ENCODE measurements at places on chromosomes 5 and 9.

DNA sequence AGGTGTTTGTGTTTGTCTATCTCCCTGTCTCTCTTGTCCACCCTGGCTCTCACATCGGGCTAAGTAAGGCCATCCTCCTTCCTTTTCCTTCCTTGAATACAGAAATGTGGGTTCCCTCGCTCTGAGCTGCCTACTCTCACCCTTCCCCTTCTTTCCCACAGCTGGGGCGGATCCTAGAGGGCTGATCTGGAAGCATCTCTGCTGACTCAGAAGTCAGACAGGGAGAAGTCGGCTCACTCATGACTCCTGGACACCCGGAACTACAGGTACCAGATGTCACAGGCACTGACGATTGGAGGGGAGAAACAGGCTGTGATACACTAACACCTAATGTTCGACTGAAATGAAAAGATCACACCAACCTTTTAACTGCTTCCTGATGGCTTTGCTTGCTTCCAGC lies 41.3 kb downstream of the PTPN3 start:
- DNase-seq, result no peak

GRCh38 chr9:109086221-109086620 lies 33.5 kb downstream of the TMEM245 start:
- no peak for DNase-seq

- DNase-seq, result no peak
Measured at GRCh38 chr9:117739624-117740347, 35.6 kb downstream of the TLR4 start.

- DNase-seq, result no peak
Measured at GRCh38 chr5:14201325-14202045, 58.3 kb downstream of the TRIO start.

DNA sequence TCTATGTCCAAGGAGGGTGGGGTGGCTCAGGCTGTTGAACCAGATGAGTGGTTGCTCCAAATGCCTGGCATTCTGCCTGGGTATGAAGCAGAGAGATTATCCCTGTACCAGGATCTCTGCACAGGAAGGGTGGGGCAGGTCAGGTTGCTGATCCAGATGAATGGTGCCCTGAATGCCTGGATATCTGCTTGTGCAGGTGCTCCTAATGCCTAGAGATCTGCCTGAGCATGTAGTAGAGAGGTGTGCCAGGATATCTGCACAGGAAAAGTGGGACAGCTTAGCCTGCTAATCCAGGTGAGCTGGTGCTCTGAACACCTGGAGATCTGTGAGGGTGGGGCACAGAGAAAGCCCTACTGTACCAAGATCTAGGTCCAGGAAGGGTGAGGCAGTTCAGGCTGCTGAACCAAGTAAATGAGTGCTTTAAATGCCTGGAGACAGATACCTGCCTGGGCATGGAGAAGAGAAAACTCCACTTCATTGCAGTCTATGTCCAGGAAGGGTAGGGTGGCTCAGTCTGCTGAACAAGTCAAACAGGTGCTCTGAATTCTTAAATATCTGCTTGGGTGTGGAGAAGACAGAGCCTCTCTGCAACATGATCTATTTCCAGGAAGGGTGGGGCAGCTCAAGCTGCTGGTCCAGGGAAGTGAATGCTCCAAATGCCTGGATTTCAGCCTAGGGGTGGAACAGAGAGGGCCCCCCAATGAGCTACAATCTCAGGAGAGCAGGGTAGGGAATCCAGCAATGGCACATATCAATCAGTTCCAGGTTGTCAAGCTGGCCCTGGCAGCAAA lies 189.4 kb upstream of the DMRTA1 start:
- no peak for DNase-seq

DNA sequence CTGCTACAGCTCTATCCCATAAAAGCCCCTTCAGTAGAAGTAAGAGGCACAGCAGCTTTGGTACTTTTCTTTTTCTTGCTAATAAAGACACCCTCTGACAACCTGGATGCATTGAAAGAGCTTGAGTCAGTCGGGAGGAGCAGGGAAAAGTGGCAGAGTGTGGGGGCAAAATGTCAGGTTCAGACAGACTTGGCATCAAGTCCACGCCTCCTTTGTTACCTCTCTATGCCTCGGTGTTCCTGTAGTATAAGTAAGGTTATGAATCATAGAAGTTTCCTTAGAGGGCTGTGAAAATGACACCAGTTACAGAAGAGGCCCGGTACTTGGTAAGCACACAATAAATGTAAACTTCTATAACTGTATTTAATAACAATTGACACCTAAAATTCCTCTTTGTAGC lies 133.9 kb downstream of the ESM1 start:
- no peak for DNase-seq

DNA sequence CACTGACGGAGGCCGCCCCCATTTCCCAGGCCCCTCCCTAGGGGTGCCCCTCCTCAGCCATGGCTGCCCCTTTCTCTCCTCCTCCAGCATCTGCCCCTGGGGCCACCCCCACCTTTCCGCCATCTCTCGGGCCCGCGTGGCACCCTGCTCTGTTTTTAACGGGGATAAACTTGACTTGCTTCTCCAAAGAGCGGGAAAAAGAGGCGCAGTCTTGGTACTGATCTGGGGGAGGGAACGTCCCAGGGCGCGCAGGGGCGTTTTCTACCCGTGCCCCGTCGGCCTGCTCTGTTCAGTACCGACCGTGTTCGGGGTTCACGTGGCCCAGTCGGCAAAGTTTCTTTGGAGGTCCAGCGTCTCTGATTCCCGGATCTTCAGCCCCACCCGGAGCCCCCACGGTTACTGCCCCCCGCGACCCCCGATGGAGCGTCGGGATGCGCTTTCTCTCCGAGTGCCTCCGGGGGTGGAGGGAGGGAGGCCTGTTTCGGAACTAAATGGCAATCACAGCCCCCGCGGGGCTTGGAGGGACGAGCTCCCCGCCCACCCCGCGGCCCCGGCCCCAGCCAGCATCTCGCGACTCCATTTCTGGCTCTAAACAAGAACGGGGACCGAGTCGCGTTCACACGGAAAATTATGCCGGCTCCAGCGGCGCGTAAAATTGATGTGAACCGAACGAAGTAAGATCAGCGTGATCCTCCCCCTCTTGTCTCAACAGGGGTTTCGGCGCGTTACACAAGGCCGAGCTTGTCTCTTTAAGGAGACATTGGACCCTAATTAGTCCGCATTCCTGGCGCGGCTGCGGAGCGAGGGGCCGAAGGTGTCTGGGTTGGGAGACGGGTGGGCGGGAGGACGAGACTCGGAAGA lies 1.1 kb upstream of the TLE4 start:
- DNase-seq, result peak; percentile 30

DNA sequence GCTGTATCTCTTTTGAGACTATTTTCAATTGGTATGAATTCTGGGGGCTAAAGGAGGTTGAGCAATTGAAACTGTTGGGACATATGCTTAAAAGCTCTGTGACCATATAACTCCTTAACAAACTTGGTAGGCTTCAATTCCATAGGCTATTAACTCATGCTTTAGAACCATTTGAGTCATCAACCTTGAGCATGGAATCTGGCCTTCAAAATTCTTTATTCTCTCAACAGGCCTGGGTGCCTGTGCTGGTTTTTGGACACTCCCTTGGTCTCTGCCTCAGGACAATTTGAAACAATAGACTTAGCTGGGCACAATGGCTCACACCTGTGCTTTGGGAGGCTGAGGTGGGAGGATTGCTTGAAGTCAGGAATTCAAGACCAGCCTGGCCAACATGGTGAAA lies 61.4 kb upstream of the EPB41L4A start:
- DNase-seq, result no peak

- no peak for DNase-seq
Measured at GRCh38 chr5:150393096-150393645, 19.5 kb downstream of the CD74 start.

DNA sequence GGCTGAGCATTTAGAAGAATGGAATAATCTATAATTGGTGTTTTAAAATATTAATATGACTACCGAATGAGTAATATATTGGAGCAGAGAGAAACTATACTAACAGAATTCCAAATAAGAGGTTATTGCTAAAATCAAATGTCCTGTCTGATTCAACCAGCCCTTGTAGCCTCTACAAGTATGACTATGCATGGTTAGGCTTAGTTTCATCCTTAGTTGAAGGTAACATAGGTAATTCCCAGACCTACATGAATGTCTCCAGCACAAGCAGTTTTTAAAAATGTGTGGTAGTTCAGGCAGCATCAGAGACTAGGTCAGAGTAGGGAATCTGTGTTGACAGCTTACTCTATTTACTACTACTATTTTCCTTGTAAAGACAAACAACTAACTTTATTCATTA lies 51.7 kb upstream of the SLC27A6 start:
- no peak for DNase-seq

GRCh38 chr9:18466101-18466500 lies 7.9 kb upstream of the ADAMTSL1 start:
- DNase-seq, result no peak

GRCh38 chr5:65873181-65873750 lies 53.1 kb upstream of the ERBIN start:
- DNase-seq, result no peak

DNA sequence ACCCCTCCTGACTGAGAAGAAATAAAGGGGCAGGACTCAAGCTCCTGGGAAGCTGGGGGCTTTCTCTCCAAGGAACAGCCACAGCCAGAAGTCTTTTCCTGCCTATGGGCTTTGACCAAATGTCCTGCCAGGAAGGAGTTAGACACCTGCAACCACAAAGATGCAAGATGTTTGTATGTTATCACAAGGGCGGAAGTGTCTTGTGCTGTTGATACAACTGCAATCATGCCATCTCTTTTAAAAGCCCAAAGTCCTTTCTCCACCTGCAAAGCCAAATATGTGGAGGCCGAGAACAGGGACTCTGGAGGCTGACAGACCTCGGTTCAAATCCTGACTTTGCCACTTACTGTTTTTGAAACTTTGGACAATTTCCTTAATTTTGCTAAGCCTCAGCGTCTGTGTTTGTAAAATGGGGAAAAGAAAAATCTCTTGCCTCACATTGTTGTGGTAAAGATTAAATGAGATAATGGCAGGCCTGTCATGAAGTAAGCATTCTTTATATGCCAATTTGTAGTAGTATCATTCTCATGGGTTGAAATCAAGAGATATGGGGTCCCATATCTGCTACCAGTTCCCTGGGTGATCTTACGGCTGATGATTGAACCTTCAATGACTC lies 17.0 kb downstream of the HRH2 start:
- no peak for DNase-seq

DNA sequence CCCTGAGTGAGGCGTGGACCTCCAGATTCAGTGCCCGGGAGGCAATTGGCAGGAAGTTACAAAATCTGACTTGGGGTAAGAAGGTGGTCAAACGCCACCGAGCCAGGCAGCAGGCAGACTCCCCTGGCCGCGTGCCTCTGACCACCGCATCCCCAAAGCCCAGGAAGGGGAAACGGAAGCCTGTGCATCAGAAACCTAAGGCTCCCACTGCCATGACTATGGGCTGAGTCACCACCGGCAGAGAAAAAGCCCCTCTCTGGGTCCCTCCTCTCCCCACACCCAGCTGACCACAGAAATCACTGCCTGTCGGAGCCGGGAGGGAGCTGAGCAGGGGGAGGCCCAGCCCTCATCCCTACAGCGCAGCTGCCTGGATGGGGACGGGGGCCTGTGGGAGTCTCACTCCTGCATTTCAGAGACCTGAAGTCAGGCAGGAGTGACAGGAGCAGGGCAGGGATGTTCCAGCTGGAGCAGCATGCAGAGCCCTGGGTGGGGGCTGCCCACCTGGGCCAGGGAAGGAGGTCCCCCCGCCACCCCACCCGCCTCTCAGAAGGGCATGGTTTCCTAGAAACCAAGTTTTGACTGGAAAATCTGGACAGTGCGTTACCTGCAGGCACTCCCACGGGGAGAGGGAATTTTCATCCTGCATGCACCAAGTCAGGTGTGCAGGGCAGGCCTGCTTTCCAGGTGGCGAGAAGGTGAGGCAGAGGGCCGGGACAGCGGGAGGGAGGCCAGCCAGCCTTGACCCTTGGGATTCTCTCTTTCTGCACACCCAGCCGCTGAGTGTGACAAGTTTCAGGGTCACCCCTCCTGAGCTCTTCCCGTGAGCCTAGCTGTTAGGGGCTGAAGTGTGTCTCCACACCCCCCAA lies 68.2 kb downstream of the LRSAM1 start:
- DNase-seq, result peak; percentile 38

DNA sequence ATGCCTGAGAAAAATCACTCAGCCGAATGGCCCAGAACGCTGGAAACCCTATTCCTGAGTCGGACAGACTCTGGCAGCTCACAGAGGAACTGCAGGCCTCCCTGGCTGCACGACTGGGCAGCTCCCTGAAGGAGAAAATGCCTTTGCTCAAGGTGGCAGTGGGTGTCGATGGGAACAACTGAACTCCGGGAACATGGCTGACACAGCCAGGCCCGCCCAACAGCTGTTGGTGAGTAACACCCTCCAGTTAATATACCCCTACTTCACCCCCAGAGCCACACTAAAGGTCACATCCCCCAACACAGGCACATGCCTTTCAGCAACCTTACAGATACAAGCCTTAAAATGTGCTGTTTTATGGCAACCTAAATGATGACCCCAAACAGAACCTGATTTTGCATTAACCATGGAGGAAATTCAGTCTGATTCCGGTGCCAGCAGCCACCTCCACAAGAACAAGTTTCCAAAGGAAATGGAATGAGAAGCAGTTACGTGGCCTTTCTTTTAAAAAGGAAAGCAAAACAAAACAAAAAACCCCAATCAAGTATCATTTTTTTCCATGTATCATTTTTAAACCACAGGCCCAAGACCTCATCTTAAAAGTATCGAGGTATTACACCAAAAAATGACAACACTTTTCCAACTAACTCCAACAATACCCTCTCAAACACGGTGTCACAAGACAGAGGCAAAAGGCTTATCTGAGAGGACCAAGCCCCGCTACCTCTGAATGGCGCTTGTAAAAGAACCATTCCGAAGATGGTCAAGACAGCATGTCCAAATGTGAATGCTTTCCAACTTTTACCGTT lies 3.1 kb downstream of the KLF9 start:
- DNase-seq, result peak; percentile 35

- no peak for DNase-seq
Measured at GRCh38 chr5:34652914-34653313, 3.2 kb upstream of the RAI14 start.

DNA sequence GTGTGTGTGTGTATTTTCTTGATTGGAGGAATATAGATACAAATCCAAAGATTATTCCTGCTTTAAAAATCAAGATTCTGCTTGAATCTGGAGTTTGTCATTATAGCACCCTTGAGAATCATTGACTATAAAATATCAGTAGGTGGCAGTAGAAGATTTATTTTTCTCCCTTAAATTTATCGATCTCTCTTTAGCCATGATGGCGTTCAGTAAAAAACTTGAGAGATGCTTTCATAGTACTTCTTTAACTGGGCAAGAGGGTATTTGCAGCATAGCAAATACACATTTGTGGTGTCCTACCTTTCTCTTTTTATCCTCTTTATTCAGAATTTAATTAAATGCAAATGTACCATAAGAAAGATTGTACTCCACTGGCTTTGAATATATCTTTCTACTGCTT lies 307.7 kb downstream of the ADGRV1 start:
- DNase-seq, result peak; percentile 52

Data from natural killer cell (primary cell).